Midbrain (tissue), 1 donor: ENCODE measurements at places on chromosomes 1 and 21.

DNA sequence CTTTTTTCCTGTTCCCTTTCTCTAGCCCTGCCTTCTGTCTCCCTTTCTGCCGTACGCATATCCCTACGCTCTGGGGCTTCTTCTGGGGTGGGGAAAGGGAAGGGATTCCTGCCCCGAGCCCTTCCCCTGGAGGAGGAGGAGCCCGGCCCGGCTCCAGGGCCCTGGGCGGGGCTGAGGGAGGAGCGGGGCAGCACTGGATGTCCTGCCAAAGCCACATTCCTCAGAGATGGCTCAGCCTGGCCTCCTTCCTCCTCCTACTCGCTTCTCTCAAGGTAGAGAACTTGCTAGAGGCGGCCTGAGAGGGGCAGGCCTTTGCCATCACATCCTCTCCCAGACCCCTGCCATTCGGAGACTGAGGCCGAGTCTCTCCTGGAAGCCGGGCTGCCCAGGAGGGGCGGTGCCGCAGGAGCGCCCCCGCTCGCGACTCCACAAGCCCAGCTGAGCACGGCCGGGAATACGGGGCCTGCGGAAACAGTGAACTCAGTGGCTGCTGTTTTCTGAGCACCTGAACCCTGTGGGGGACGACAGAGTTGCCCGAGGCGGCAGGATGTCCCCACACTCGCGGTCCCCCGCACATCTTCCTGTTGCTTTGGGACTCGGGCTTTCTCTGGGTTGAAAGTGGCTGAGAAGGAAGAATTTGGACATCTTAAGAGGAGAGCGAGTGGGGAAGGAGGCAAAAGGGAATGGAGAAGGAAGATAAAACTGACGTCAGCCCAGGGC lies 12.2 kb downstream of the ADAMTSL4 start:
- peak; percentile 85 for DNase-seq

- no peak for DNase-seq
Measured at GRCh38 chr1:29648798-29649188, 412.5 kb downstream of the PTPRU start.

- DNase-seq = no peak
Measured at GRCh38 chr1:912740-913301, 10.9 kb upstream of the SAMD11 start.

DNA sequence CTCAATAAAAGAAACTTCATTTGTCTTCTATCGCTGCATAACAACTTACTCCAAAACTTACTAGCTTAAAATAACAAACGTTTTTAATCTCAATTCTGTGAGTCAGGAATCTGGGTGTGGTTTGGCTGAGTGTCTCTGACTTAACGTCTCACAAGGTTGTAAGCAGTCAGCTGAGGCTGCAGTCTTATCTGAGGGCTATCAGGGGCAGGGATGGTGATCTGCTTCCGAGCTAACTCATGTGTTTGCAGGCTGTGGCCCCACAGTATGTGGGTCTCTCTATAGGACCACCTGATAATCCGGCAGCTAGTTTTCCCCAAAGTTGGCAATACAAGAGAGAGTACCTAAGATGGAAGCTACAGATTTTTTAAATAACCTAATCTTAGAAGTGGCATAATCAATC lies 234.2 kb upstream of the FGGY start:
- no peak for DNase-seq

GRCh38 chr21:35051287-35051818 lies 2.3 kb upstream of the RUNX1 start:
- peak; percentile 44 for DNase-seq

GRCh38 chr1:16082283-16083038 lies 9.0 kb upstream of the FAM131C start:
- no peak for DNase-seq

DNA sequence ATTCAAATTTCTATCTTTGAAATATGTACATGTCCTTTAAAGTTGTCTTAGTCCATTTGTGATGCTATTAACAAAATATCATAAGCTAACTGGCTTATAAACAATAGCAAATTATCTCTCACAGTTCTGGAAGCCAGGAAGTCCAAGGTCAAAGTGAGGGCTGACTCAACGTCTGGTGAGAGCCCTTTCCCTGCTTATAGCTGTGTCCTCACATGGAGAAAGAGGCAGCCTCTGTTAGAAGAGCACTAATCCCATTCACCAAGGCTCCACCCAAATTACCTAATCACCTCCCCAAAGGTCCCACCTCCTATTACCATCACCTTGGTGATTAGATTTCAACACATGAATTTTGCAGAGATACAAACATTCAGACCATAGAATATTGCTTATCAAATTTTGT lies 450.1 kb upstream of the BEND5 start:
- DNase-seq = no peak

GRCh38 chr1:161225534-161226319 lies at the start of gene TOMM40L:
TOMM40L (plus strand) TSS chr1:161226060; CDS start chr1:161226490, 430 bp downstream.
- DNase-seq = peak; percentile 96

GRCh38 chr21:33586927-33587326 lies 1.6 kb downstream of the DONSON start:
- no peak for DNase-seq

DNA sequence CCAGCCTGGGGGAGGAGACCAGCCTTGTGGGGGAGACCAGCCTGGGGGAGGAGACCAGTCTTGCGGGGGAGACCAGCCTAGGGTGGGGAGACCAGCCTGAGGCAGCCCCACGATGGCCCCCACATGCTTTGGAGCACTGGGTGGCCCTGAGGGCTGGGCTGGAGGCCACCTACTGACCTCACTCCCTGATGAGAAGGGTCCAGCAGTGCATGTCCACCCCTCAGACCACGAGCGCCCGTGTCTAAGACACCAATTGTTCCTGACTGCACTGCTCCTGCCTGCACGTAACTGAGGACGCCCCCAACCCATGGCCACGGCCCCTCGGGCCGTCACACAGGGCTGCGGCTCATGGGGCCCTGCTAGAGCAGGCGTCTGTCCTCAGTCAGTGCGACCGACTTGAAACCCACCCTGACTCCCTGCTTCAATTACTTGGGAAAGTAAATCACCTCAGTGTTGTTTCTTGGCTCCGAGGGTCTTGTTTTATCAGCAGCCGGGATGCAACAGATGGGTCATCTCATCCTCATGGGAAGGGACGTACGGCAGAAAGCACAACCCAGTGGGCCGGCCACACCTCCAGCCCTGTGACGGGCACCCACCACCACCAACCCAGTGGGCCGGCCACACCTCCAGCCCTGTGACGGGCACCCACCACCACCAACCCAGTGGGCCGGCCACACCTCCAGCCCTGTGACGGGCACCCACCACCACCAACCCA lies at the start of gene SPATC1L:
Gene SPATC1L, minus strand, starts transcription at position 550 of the 715 bp plus-strand sequence. CDS start 1,643 bp downstream, outside the sequence.
- DNase-seq = peak; percentile 46

- no peak for DNase-seq
Measured at GRCh38 chr1:56688522-56689026, 43.5 kb downstream of the PRKAA2 start.

DNA sequence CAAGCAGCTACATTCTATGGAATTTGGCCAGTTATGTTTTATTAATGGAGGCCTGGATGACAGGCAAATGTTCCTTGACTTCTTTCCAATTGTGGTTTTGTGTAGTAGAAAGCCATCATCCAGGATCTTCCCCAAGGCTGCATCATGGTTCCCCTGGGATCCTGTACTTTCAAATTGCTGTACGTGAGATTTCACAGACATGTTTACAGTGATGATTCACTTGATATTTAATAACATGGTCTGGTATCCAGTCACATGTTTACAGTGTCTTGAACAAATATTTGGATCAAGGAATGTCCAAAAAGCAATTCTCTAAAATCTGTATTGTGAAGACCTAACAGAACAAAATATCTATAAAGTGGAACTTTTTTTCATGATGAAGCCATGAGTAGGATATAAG lies 68.3 kb upstream of the ST6GALNAC3 start:
- DNase-seq = no peak

DNA sequence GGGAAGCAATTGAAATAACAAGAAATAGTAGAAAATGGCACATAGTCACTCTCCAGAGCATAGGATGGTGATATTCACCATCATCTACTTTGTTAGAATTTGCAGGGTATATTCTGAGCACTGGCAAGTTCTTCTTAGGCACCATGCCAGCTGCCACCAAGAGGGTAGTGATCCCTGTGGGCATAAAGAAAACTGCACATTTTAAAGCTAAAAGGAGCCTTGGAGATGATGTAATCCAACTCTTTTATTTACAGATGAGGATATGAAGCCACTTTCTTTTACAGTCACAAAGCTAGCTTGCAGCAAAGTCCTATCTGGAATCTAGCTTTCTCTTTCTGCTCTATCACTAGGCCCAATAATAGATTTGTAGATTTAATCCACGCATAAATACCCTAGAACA lies 69.0 kb downstream of the PTGER3 start:
- no peak for DNase-seq

- DNase-seq = no peak
Measured at GRCh38 chr1:241362350-241362749, 5.3 kb upstream of the RGS7 start.

GRCh38 chr1:85623061-85623471 lies 42.5 kb downstream of the CCN1 start:
- DNase-seq = no peak

DNA sequence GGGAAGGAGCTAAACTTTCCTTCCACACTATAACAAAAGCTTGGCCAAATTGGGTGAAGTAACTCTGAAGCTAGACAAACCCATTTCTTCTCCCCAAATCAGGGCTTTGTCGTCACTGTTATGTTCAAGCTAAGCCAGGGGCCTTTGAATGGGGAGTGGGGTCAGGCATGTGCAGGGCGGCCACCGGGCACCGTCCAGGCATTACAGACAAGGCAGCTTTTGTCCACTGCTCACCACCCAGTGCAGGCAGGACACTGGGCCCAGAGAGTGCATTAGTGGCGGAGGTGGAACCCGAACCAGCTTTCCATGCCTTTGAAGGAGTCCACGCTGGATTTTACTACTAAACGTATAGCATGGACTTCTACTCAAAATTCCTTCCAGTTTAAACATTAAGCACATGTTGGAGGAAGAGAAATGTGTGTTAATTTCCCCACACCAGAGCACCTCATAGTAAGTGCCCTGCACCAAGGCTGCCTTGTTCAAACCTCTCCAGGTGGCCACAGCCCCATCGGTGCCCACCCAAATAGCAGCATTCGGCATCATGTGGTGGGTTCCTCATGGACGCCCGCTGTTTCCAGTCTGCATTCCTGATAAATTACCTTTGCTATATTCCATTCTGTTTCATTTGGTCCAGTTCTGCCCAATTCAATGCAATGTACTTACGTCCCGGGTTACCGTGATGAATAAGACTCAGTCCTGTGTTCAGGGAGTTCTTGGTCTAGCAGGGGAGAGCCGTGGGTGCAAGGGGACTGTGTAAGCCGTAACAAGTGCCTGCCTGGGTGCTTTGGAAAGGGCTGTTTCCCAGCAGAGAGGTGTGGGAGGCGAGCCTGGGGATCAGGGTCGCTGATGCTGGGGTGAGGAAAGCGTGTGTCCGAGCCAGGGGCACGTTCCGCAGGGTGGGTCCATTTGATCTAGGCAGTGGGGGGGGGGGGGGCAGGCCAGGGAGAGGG lies 1.6 kb downstream of the UBASH3A start:
- no peak for DNase-seq

GRCh38 chr21:26508903-26509302 lies 64.2 kb downstream of the CYYR1 start:
- DNase-seq = no peak

GRCh38 chr1:121587777-121588176 lies 403.0 kb downstream of the SRGAP2C start:
- DNase-seq = no peak

DNA sequence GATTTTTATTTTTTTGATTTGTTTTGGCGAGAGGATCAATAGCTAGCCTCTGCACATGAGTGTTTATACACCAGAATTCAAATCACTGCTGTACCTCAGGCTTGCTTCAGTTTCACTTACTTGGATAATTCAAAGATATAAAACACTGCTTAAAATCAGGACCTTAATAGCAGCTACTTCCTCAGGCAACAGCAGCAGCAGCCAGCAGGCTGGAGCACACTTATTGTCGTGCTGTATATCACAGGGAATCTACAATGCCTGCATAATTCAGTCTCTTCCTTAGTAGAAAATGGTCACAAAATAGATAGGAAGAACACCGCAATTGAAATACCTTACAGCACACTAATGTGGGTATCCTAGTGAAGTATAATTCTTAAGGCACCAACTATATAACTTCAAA lies 497.3 kb downstream of the NEGR1 start:
- DNase-seq = no peak

DNA sequence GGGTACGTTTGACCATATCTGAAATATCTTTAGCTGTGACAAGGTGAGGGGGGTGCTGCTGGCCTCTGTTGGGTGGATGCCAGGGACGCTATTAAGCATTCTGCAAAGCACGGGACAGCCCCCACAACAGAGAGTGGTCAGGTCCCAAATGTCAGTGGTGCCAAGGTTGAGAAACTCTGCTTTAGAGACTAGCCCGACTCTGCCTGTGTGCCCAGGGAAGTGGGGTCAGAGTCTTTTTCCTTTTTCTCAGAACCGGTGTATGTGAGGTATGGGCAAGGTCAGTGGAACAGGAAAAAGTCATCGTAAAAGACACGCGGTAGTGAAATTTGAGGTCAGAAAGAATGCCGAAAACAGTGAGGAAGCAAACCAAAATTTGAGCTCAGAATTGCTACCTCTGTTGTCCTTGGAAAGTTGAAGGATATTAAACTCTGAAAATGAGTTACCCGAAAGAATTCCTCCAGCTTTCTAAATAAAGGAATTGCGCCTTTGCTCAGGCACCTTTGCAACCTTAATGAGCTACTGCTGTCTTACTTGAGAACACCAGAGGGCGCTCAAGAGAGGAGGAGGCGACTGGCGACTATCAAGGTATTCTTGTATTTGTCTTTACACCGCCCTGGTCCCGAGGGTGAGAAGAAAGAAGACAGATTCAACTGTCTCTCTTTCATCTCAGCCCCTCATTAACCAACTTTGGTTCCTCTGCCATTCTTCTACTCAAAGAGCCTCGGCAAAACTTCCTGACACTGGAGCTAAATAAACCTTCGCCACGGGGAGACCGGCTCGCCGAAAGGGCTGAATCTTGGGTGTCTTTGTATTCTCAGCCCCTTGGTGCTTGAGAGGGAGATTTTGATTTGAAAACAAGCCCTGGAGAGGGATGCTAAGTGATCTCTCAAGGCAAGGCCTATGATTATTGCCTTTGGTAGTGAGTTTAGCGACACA lies 85.4 kb upstream of the OLIG2 start:
- DNase-seq = peak; percentile 63

- DNase-seq = no peak
Measured at GRCh38 chr1:32487182-32487581, 22.3 kb downstream of the ZBTB8B start.

DNA sequence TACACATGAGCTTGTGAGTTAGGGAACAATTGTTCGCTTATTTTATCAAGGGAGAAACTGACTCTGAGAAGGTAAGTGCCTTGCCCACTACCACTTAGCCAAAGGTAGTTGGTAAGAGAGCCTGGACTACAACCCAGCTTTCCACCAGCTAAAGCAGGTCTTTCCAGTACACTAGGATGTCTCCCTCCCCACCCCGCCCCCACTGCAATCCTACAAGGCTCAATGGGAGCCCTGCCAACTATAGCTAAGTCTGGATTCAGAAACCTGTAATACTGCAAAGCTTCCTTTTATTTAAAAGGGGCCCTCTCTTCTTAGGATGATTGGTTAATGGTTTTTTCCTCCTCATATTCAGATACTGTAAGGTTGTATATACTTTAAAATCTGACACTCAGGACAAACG lies 102.0 kb upstream of the C8B start:
- no peak for DNase-seq

GRCh38 chr1:3638676-3639075 lies 11.2 kb downstream of the WRAP73 start:
- DNase-seq = no peak

- DNase-seq = no peak
Measured at GRCh38 chr1:154445040-154445472, 39.9 kb downstream of the IL6R start.

- no peak for DNase-seq
Measured at GRCh38 chr1:93324486-93325464, 20.9 kb upstream of the DR1 start.

- no peak for DNase-seq
Measured at GRCh38 chr1:9643351-9644256, 7.9 kb upstream of the PIK3CD start.
